Activated CD8-positive, alpha-beta memory T cell treated with anti-CD3 and anti-CD28 coated beads for 4 hours (primary cell): ENCODE measurements at places on chromosomes 7 and 10.

- DNase-seq: no peak
Observed at GRCh38 chr10:89279421-89279869, 22.4 kb upstream of the IFIT2 start.

DNA sequence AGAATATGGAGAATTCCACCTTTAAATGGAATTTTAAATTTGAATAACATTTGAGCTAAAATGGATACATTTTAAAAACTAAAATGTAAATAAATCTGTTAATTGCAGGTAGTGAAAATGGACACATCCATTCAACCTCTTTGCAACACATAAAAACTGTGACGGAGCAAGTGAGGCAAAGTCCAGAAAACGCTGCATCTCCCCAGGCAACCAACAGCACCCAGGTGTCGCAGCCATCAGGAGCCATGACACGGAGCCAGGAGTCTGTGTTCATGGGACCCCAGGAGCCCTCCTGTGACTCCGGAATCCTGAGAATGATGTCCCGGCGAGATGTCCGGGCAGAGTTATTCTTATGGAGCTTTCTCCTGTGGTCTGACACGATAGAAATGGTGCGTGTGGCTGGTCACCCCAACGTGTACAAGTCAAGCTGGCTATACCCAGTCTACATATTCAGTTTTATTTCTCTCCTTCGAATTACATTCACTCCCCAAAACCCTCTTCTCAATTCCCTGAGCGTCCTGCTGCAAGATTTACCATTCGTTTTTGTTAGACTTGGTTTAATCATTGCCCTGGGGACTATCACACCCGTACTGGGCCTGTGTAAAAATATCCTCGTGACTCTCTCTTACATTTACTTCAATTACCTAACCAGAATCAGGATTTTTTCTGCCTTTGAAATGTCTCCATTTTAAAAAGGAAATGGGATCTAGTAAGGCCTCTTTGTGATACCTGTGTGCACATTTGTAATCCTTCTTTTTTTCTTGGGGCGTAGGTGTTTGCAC is 13.1 kb upstream of the MRC1 start:
- no peak for DNase-seq

GRCh38 chr7:55574051-55574717 is 1.9 kb upstream of the VOPP1 start:
- DNase-seq: no peak

DNA sequence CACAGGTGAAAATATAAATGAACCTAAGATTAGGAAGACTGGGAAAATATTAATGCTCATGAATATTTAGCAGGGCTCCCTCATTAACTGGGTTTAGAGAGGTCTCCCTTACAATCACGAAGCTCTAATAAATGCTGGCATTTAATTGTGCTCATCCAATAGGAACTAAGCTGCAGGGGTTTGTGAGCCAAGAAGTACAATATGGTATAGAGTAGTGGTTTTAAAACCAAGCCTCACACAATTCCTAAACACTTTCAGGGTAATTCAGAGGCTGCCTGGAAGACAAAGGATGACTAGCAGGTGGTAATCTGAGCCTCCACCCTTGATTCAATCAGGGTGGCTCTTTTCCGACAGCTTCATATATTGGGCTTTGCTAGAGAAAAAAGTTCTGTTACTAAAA is 103.3 kb downstream of the GPAM start:
- DNase-seq: no peak

DNA sequence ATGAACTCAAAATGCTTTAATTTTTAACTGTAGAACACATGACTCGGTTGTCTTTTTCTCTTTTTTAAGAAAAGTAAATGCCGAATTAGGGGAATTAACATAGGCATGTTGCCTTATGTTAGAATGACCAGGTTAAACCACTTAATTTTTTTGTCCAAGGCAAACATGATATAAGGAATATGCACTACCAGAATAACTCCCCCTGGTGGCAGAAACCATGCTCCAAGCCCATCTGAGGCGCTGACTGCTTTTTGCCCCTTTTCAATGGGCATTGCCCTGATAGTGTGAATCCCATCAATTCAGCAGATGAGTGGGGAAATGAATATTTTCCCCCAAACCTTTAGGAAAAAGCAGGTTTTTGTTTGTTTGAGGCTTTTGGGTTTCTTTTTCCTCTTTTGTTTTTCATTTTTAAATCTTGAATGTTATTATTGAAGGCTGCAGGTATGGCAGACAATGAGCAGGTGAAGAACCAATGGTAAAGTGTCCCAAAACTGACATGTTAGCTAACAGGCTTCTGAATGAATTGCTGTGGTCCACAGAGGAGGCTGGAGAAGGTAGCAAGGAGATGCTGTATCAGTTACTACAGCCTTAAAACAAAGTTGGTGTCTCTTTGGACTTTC is 284.3 kb downstream of the SORCS3 start:
- no peak for DNase-seq

DNA sequence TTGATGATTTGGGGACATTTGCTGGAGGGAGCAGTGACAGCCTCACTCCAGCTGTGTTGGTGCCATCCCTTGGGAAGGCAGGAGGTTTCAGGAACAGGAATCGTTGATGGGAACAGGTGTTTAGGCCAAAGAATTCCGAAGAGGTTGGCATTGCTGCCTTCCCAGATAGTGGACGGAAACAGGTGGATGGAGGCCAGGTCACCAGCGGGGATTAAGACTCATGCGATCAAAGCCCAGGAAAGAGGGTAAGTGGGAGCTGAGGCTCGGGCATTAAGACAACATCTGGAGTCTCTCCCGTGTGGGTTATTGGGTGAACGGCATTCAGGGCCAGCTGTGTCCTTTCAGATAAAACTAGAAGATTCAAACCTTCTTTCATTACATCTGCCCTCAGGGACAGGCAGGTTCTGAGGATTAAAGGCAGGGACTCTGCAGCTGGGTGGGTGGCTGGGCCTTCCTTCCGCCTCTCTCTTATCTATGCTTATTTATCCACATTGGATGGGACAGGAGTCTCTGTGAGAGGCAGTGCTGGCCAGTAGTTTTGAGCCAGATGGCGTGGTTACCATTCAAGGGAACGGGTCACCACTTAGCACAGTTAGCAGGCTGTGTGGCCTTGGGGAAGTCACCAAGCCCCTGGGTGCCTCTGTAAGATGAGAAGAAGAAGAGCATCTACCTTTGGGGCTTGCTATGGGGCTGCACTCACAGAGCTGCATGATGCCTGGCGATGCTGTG is 67.6 kb downstream of the INSIG1 start:
- DNase-seq: no peak

- DNase-seq: no peak
Observed at GRCh38 chr10:844552-844951, 87.0 kb downstream of the LARP4B start.

DNA sequence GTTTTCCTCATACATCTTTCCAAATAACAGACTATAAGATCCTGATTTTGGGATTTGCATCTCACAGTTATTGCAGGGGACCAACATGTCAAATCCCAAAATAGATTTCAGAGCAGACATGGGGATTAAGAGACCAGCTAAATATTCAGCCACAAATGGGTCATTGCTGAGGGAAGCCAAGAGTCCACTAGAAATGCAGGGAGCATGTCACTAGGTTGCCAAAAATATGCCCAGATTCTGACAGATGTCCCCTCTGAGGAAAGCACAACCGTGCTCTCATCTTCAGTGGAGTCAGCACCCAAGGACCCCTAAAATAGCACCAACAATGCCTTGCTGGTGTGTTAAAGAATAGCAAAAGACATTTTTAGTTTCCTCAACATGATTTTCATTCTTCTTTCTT is 56.2 kb upstream of the AGK start:
- DNase-seq: no peak

GRCh38 chr7:47066976-47067614 is 514.8 kb downstream of the TNS3 start:
- DNase-seq: no peak

GRCh38 chr10:19922236-19922963 is 106.2 kb downstream of the PLXDC2 start:
- DNase-seq: no peak

- no peak for DNase-seq
Observed at GRCh38 chr10:104650072-104650471, 9.0 kb downstream of the SORCS3 start.

GRCh38 chr7:19181634-19182033 is 36.4 kb upstream of the FERD3L start:
- DNase-seq: no peak

DNA sequence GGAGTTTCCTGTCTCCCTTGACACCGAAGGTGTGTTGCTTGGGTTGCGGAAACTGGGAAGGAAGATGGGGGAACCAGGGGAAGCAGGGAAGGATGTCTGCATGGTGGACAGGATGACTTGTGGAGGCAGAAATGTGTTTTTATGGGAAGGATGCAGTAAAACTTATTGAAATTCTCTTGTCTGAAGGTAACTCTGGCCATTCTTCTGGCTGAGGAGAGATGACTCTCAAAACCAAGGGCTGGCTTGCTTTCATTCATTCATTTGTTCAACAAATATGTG is 1.5 kb downstream of the UBTD1 start:
- no peak for DNase-seq

GRCh38 chr10:61835069-61835945 is 66.2 kb upstream of the ARID5B start:
- DNase-seq: no peak

DNA sequence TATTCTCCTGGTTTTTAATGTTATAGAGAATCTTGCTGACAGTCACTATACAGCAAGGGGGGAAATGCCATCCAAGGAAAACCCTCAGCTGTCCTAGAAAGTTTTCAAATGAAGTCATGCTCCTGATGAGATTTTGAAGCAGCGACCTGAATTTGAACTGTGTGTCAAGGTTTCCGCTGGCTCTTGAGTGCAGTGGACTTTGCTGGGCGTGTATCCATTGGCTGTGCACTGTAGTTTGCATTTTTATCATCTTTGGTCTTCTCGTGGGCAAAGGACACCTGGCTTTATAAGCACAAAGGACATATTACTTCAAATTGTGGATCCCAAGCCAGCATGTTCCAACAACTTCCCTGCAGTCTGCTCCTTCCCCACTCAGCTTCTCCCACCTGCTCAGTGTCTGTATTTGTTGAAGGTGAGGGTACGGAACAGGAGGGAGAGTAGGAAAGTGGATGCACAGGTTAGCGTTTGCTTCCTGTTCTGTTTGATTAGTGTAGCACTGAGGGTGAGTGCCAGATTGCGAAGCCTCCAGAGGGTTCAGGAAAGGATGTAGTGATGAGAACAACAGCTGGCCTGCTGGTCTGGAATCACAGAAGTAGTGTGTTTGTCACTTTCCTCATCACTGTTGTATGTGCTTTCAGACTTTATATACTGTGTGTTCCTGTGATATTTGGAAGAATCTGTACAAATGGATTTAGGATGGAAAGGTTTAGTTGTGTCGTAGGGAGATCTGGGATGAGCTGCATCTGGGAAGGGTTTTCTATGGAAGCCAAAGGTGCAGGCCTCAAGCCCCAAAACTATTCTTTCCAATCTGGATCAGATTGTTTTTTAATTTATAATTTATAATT is 204.8 kb downstream of the BMPER start:
- no peak for DNase-seq

DNA sequence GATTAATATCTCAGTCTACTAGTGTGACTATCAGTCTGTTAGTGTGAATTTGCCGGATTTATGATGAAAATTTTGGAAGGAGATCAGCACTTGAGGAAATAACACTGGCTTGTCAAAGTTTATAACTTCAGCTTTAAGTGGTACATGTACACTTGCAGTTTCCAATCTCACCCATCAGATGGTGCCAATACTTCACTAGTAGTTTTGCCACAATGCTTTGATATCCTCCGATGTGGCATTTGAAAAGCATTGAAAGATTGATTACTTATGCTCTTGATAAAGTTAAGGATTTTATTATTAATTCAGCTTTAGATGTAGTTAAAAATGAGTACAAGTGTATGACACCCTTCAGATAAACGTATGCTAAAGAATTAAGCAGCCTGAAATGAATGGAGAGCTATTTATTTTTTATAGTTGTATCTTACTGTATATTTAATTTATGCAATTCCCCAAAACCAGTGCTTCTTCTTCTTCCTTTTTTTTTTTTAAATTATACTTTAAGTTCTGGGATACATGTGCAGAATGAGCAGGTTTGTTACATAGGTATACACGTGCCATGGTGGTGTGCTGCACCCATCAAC is 98.2 kb downstream of the ANLN start:
- DNase-seq: no peak

DNA sequence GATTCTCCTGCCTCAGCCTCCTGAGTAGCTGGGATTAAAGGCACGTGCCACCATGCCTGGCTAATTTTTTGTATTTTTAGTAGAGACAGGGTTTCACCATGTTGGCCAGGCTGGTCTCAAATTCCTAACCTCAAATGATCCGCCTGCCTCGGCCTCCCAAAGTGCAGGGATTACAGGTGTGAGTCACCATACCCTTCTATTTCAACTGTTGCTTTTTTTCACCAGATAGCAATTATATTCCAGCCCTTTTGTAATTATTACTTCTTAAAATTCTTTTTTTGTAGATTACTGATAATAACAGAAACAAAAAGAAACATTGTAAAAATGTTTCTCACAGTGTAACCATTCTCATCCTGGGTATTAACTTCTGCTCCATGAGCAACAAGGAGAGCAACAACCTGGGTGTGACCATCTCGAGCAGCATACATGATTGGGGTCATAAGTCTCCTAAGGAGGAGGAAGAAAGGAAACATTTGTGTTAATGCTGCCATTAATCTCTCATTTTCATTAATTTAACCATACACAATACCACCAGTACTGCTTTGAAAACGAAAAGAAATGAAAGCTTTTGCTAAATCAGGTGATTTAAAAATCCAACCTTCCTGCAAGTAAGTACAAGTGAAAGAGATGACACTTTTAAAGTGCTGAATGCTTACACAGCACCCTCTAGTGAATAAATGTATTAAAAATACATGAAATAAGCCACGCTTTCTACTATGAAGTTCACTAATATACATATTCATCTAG is 41.8 kb downstream of the ASZ1 start:
- no peak for DNase-seq

DNA sequence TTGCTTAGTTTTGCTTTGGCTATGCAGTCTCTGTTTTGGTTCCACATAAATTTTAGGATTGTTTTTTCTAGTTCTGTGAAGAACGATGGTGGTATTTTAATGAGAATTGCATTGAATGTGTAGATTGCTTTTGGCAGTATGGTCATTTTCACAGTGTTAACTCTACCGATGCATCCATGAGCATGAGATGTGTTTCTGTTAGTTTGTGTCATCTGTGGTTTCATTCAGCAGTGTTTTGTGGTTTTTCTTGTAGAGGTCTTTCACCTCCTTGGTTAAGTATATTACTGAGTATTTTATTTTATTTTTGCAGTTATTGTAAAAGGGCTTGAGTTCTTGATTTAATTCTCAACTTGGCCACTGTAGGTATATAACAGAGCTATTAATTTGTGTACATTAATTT is 78.2 kb upstream of the ZNF92 start:
- DNase-seq: no peak

- DNase-seq: no peak
Observed at GRCh38 chr10:29648114-29648982, 13.6 kb upstream of the SVIL start.
